ENCODE measurements at places on chromosomes 12 and 14. TPM values are rescaled to one million over a fixed set of nuclear protein-coding genes. Genes with fewer than 3 reads are reported as not detected.

Gene CPNE6
- total RNA-seq: not detected

Gene ARHGEF25
- total RNA-seq: 3.6 TPM

- no peak for DNase-seq
Observed at GRCh38 chr12:449203-449602, 10.5 kb upstream of the B4GALNT3 start.

GRCh38 chr12:20044351-20044750 lies 324.0 kb upstream of the PDE3A start:
- DNase-seq: no peak

DNA sequence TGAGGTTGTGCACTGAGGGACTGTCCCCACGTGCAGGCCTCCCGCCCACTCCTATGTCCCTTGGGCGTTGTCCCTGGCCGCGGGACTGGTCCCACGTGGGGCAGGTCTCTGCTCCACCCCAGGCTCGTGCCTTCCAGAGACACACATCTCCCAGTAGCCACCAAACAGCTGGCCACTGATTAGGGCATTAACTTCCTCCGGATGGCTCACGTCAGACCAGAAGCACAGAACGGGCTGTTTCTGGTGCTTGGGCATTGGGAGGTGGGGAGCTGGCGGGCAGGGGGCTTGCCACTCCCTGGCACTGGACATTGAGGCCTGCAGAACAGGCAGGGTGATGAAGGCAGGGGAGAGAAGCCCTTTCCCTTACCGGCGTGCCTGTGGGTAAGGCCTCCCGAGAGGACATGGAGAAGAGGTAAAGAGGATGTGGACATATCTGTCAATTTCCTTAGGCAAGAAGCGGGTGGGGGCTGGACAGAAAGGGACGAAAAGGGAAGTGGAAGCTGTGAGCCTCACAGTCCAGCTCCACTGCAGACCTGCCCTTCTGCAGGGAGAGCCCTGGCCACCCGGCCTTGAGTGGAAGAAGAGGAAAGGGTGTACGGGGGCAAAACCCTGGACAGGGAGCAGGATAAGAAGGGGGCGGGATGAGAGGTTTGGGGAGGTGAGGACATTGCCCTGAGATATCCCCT lies 101.2 kb downstream of the NINJ2 start:
- no peak for DNase-seq

- peak; percentile 50 for DNase-seq
Observed at GRCh38 chr14:31286456-31287293, 79.1 kb upstream of the HECTD1 start.

DNA sequence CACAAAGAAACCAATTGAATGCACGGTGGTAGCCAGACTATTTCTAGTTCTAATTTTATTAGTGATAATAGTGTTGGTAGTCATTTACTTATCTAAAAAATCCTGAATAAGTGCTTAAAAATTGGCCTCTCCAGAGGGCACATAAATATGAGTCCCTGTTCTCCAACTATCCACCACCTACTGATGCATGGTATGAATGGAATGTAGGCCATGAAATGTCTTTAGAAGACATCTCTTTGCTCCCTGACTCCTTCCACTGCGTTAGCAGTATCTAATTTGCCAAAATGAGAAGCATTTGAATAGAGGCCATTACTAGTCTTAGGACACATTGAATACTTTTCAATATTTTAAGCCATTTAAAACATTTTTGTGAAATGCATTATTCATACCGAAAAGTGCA lies 261.7 kb downstream of the LRFN5 start:
- DNase-seq: no peak
